CD4-positive, alpha-beta memory T cell (primary cell): ENCODE measurements at places on chromosomes 7 and 10.

DNA sequence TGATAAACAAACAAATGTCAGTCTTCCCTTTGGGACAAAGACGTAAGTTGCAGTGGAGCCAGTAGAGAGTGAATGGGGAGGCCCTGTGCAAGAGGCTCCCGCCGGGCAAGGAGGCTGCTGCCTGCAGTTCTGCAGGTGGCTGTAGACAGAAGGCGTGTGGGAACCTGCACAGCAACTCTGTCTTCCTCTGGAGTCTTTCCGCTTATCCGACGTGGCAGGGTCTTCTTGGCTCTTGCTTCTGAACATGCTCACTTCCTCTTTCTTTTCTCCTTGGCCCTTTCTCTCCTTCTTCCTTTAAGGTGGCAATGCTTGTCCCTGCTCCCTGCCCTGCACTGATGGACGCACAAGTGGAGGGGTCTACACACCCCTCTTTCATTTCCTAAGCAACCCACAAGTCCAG, 122.5 kb downstream of the HIPK2 start:
- no peak for DNase-seq

DNA sequence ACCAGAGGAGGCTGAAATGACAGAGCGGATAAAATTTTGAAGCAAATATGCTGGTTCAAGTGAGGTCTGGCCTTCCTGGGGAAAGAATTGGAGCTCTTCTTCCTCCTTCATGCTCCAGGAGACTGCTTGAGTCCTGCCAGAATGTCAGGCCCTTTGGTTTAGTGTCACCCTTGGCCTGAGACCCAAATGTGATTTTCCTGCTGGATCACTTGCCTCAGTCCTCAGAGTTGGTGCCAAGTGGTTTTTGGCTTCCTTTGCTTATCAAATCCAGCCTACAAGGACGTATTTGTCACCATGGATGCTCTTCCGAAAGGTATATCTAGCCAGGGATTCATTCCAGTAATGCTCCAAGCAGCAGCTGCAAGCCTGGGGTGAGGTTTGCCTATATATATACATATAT, 118.4 kb downstream of the PLPP4 start:
- no peak for DNase-seq

DNA sequence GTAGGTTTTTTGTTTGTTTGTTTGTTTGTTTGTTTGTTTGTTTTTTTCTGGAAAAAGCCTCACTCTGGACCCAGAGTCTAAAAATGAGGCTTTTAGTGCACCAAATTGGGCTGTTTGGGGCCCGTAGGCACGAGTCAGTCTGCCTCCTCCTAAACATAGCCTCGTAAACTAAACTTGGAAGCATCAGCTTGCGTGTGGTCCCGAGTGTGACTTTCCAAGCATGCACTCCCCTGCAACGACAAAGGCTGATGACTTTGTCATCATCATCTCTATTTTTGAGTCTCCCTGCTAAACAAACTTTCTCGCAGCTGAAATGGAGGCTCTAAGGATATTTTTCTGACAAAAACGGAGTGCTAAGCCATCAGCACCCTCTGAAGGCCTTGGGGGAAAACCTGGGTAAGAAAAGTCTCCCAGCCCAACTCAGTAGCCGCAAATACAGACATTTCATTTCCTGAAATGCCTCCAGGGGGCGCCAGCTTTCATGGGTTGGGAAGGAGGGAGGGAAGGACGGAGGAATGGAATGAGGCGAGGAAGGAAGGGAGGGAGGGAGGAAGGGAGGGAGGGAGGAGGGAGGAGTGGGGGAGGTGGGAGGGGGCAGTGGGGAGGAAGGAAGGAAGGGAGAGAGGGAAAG, 245.9 kb downstream of the KCNMA1 start:
- DNase-seq: no peak

DNA sequence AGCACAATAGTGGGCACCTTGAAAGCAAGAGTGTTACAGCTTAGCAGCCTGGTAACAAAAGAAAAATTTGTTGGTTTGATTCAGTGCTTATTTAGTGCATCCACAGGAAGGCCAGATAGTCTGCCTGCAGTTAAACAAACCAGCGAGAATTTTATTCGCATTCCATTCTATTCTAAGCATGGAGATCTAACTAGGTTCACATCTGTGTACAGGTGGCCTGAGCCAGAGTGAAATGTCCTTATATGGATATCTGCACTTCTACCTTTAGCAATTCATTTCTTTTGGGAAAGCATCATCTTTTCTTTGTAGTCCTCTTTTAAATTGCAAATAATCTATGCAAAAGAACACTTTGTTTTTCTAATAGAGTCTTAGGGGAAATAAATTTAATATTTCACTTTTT, 659.0 kb upstream of the FZD8 start:
- DNase-seq: no peak

GRCh38 chr7:136877990-136878389, 9.5 kb downstream of the CHRM2 start:
- DNase-seq: no peak

DNA sequence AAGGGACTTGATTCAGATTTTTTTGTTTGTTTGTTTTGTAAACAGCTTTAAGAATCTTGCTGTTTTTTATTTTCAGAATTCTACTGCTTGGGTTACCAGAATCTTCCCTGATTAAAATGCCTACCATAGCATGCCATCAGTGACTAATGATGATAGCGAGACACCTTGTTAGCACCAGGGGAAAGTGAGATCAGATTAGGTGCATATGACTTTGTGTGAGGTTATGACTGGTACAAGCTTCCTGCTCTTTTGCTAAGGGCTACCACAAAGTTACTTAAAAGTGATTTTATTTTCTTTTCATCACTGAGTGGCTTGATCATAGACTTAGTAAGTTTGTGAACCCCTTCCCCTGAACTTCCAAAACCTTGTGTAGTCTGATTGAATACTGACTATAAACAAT, 93.5 kb downstream of the SND1 start:
- no peak for DNase-seq

GRCh38 chr10:103042129-103042528, 124.0 kb downstream of the CNNM2 start:
- no peak for DNase-seq

DNA sequence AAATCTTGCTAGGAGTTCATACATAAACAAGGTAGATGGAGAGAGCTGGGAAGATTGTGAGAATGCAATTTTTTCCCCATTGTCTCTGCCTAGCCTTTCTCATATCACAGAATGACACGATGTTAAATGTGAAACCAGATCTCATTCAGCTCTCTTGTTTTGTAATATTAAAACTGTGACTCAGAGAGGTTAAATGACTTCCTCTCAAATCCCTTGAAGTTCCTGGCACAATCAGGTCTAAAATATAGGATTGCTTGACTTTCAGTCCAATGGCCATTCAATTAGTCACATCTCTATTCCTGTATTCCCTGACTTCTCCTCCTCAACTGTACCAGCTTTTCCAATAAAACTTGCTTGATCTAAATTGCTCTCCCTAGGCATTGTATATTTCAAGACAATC, 3.1 kb downstream of the ANKRD22 start:
- no peak for DNase-seq

DNA sequence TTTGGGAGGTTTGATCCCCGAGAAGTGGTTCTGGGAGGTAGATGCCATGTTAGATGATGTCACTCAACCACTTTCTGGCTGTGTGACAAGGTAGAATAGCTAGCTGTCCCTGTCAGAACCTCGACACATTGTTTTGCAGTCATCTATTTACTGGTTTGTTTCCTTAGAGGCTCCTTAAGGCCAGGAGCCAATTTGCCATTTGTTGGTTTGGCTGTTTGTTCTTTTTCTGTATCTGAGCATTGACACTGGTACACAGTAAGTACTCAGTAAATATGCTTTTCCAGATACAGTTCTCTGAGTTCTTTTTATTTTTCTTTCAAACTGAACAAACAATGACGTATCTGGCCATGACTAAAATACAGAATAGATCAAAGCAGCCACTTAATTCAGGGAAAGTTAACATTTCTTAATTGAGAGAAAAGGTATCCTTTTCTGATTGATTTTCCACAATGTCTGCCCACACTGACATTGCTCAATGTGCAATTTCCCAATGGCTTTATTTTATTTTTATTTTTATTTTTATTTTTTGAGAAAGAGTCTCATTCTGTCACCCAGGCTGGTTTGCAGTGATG, 121.6 kb downstream of the SPAG6 start:
- no peak for DNase-seq

DNA sequence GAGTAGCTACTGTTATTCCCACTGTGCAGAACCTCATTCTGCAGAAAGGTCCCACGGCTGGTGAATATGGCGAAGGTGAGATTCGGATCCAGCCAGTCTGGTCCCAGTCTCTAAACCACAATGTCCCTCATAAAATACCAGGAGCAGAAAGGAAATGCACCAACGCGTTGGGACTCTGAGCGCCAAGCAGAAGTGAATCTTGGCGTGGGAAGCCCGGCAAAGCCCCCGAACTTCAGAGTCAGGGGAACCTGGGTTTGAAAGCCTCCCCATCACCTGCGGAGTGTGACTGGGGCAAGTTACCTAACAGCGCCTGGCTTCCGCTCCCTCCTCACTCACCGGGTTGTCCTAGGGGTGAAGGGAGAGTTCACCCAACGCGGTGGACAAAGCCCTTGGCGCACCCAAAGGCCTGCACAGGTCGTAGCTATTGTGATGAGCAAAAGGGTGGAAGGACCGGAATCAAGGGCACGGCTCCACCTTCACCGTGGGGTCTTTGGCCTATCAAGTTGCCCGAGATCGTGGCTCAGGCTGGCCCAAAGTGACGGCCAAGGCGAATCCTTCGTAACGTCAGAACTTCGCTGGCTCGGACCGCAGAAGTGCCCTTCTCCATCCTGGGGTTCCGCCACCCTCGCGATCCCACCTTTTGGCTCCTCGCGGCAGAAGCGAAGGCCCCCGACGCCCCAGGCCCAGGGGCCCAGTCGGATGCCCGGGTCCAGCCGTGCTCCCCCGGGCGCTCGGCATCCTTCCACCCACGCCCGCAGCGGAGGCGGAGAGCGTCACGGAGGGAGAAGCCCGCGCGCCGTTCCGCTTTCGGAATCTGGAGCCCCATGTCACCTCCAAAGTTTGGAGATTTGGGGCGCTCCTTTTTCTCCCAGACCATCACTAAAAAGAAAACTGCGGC, 811 bp downstream of the RGS10 start:
- DNase-seq: peak; percentile 50

DNA sequence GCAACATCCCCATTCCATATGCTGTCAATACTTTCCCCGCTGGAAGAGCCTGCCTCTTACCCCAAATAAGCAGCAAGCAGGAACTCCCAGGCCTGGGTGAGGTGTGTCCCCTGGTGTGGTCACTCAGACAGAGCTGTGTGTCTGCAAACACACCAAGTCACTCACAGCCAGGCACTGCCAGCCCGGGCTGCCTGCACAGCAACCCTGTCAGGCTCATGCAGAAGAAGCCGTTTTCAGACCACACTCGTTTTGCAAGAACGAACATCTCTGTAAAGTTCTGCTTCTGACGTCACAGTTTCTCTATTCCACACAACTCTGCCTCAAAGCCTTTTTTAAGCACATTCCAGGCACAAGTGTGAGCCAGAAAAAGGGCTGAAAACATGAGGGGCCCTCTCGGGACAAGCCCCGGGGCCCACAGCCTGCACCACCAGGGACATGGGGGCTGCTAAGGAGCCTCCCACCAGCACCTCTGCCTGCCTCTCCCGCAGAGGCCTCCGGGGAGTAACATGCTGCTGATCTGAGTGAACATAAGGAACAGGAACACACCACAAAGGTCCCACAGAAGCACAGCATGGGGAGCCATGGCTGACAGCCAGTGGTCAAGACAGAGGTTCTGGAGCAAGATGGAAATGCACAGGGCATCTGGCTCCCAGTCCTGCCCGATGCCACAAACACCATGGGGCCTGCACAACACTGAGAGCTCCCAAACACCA, 11.4 kb downstream of the PTPRN2 start:
- no peak for DNase-seq

- DNase-seq: no peak
Measured at GRCh38 chr7:35705932-35706461, 11.1 kb upstream of the HERPUD2 start.

GRCh38 chr7:148611692-148612091, 21.1 kb downstream of the C7orf33 start:
- DNase-seq: no peak

GRCh38 chr7:156776527-156776926, 116.5 kb downstream of the LMBR1 start:
- DNase-seq: no peak

GRCh38 chr10:101693978-101694673, 844 bp downstream of the FBXW4 start:
- peak; percentile 71 for DNase-seq

- no peak for DNase-seq
Measured at GRCh38 chr10:77071956-77072355, 565.7 kb downstream of the KCNMA1 start.

DNA sequence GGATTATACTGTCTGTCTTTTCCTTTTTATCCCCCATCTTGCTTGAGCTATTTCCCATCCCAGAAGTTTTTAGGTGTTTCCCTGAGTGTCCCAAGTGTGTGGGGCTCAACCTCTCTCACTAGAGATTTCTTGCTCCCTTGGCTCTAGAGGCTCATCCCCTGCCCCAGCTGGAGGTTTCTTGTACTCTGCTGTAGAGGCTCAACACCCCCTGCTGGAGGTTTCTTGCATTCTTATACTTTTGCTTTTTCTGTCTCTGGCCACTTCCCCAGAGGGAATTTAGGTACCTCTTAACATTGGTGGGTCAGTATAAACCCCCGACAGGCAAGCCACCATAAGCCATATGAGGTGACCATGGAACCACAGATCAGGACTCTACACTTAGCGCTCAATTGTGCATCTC, 114.2 kb upstream of the FAM3C start:
- DNase-seq: peak; percentile 21

GRCh38 chr10:11930312-11930978, 107.3 kb downstream of the PROSER2 start:
- no peak for DNase-seq

DNA sequence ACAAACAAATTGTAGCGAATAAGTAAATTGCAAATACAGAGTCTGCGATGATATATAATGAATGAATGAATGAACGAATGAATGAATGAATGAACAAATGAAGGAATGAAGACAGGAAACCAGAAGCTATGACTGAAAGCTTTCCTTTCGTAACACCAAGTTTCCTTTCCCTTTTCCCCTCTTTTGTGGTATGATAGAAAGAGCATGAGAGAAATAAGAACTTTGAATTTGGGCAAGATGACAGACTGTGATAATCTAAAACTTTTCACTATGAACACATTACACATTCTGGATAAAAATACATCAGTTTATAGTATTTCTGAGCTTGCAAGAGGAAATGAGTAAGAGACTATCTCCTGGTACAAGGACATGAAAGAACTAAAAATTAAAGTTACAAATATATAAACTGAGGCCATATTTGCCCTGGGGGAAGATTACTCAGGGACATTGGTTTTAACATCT, 8.4 kb upstream of the UCN3 start:
- no peak for DNase-seq

- no peak for DNase-seq
Measured at GRCh38 chr10:28087661-28088351, 88.9 kb upstream of the ODAD2 start.

- no peak for DNase-seq
Measured at GRCh38 chr7:118183428-118183785, 557 bp upstream of the LSM8 start.

- DNase-seq: no peak
Measured at GRCh38 chr7:120475994-120476393, 203.0 kb downstream of the KCND2 start.

DNA sequence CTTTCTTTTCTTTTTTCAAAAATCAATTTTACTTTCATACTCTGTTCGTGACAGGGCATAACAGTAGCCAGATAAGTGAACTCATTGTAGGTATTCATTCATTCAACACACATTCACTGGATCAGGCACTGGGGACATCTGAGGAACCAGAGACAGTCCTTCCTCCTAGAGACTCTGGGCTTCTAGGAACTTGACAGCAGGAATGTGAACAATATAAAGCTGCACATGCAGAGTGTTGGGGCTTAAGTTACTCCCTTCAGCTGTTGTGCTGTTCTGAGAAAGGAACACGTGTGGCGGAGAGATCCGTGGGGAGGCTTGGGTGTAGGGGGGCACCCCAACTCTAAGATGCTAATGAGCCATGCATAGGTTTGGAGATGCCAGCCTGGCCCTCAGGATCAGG, 120.4 kb downstream of the PKD1L1 start:
- DNase-seq: no peak
